ENCODE measurements at places on chromosomes 13 and 19.

DNA sequence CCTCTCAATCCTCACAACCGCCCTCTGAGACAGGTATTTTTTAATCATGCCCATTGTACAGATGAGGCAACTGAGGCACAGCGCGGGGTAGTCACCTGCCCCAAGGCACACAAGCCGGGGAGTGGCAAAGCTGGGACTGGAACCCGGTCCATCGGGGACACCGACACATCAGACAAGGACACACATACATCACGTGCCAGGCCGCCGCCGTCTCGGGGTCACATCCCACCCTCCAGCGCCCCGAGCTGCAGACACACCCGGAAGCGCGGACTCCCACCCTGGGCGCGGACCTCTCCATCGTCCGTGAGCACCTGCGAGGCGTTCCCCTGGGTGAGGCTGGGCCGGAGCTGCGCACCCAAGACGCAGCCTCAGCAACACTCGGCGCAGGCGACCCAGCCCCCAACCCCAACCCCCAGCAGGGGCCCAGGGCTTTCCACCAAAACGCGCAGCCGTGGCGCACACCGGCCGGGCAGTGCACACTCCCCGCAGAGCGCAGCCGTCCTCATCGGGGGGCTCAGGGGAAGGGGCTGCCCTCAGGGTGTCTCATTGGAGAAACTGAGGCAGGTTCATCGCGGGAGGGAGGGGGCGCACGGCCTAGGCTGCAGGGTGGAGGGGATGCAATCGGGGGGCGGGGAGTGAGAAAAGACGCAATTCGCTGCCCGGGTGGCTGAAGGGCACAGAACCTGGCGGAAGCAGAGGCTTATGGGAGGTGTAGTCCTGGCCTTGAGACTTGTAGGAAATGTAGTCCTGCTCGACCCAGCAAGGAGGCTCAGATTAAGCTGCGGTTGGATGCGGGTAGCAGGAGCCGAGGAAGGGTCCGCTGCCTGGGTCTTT lies 1.9 kb upstream of the LMTK3 start:
- no peak for DNase-seq

GRCh38 chr13:52642131-52642530 lies at the start of gene HNRNPA1L2:
Gene HNRNPA1L2 (plus strand): TSS chr13:52642431. CDS start chr13:52642493, 62 bp downstream.
- no peak for DNase-seq

- no peak for DNase-seq
These were observed 1.2 kb downstream of the AKT1S1 start for GRCh38 chr19:49875857-49876421.

- no peak for DNase-seq
These were observed 32.0 kb upstream of the ASF1B start for GRCh38 chr19:14168259-14168972.

GRCh38 chr19:9735986-9736385 lies 32.6 kb downstream of the ZNF846 start:
- DNase-seq, result no peak

DNA sequence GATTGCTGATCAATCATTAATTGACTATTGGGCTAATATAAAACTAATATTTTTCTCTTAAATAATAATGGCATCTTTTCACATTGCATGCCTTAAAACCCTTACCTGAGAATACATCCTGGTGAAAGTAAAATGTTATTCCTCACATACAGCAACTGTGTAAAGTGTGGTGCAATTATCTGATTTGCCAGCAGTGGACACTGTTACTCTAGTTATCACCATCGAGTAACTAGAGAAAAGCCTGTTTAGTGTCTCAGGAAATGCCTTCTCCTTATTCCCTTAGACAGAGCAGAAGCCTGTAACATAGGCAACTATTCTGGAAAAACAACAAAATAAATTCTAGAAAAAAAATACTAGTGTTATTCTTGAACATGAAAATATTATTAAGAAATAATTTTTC lies 459.8 kb downstream of the FGF14 start:
- DNase-seq, result no peak

DNA sequence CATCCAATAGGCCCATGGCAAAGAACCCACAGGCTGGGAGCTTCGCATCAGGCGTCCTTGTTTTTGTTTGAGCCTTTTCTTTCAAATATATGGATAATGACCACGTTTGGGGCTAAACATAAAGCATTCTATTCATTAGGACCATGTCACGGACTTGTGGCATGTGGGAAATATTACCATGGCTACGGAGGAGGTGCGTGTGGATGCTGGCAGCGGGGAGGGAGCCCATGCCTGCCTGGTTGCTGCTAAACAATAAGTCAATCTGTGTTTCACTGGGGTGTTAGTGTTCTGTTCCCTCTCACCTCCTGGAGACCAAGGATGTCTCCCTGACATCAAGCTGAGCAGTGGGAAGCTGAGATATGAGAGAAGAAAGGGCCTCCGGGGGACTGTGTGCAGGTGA lies 121.1 kb downstream of the IRS2 start:
- DNase-seq, result no peak

- no peak for DNase-seq
These were observed 54.6 kb downstream of the NAA16 start for GRCh38 chr13:41365631-41366030.

DNA sequence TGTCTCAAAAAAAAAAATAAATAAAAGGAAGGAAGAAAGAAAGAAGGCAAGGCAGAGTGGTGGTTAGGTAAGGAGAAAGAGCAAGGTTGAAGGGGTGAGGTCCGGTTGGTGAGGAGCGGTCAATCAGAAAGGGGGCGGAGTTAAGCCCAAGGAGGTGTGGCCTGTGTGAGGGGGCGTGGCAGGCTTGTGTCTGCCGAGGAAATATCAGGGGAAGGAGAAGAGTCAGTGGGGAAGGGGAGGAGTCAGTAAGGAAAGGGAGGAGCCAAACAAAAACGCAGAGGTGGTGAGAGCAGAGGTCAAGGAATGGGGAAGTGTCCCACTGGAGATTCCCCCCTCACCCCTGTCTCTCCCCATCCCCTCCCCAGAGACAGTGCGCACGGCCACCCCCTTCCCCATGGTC lies 5.9 kb downstream of the CACNG7 start:
- no peak for DNase-seq

GRCh38 chr19:7497292-7497691 lies 8.5 kb upstream of the PEX11G start:
- DNase-seq, result no peak

GRCh38 chr13:111969551-111970135 lies 97.3 kb upstream of the SOX1 start:
- no peak for DNase-seq

DNA sequence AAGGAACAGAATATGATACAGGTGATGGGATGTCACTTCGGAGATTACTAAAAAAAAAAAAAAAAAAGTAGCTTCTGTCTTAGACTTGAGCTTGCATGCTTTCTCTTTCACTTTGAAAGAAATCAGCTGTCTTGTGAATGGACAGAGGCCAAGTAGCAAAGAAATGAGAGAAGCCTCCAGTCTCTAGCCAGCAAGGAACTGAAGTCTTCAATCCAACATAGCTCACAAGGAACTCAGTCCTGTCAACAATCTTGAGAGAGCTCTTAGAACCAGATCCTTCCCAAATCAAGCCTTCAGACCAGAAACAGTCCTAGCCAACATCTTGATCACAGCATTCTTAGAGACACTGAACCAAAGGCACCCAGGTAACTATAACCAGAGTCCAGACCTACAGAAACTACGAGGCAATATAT lies 7.7 kb downstream of the N4BP2L2 start:
- DNase-seq, result no peak

DNA sequence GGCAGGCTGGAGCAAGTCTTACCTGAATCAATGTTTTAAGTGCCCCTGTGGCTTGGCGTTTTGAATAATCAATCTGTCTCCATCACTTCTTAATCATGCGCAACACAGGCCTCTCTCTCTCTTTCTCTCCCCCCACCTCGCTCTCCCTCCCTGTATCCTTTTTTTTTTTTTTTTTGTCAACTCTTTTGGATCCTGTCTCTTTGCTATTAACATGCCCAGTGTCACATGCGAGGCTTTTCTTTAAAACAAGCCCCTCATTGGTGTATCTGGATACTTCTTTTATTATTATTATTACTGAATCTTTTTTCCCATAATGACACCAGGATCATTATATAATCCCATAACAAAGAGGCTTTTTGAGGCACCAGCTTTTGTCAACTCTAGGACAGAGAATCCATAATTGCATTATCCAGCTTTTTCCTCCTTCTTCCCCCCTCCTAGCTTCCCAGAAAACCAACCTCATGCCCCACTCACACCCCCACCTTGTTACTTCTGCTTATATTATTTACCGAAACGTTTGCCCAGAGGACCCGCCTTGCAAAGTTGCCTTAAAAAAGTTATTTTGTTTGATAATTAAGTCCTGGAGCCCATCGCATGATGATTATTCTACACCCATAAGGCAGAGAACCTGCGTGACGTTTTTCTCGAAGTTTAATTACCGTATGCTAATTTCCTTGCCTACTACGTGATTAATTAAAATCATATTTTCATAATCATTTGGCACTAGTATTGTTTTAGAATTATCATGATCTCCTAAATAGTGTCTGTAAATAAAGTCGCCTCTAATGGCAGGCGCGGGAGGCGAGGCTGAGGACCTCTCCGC lies 148.1 kb upstream of the ZNF536 start:
- DNase-seq, result no peak

DNA sequence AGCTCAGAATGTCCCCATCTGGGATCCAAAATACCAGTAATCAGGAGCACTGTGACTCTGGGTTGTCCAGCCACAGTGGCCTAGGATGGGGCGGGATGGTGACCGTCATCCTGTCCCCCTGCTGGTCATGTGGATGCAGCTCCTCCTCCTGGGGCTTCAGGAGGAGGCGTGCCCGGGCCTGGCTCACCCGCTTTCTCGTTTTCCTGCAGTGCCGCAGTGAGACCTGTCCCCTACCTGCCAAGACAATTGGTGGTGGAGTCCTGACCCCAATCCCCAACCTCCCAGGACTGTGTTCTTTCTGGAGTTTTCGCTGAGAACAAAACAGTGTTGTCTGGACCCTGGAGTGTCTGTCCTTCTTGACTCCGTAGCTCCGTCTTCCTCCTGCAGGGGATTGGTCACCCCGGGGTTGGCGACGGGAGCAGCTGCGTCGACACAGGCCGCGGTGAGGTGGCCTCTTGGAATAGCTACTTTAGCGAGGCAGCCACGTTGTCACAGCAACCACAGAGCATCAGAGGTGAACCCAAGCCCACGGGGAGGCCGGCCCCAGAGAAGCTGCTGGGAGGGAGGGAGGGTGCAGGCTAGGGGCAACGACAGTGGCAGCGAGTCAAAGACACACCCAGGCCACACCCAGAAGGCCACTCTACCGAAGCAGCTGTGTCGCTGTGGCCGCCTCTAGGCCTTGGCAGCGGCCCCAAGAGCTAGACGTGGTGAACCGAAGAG lies 10.2 kb upstream of the EMC10 start:
- no peak for DNase-seq

DNA sequence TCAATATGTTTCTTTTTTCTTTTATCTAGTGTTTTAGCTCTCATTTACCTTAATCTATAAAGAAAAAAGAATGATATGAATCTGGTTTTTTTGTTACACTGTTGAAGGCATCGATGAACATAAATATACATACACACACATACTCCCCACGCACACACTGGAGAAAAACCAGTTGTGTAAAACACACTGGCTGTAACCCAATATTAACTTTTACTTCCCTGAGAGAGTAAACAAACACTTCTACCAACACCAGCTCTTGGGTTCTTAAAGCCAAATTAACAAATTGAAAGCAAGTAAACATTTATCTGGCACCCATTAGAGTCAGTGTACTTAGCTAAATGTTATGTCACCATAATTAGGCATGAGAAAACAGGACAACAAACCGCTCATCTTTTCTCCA lies 145.7 kb downstream of the ABCC4 start:
- DNase-seq, result no peak

- no peak for DNase-seq
These were observed 70.7 kb upstream of the GTF3A start for GRCh38 chr13:27353708-27354107.

DNA sequence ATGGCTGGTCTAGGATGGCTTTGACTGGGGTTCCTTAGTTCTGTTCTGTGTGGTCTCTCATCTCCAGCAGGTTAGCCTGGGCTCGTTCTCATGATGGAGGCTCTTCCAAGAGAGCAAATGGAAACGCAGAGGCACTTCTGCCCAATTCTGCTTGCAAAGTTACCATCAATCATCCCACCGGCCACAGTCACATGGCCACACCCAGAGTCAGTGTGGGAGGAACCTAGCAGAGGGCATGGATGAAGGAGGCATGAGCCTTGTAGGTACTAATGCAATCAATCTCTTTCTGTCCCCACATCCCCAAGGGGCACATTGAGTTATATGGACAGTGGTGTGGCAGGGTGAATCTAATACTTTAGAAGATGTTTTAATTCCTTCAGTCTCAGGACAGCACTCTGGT lies 207.2 kb downstream of the ZNF536 start:
- no peak for DNase-seq

- no peak for DNase-seq
These were observed 116.5 kb downstream of the RBM26 start for GRCh38 chr13:79289571-79289970.

DNA sequence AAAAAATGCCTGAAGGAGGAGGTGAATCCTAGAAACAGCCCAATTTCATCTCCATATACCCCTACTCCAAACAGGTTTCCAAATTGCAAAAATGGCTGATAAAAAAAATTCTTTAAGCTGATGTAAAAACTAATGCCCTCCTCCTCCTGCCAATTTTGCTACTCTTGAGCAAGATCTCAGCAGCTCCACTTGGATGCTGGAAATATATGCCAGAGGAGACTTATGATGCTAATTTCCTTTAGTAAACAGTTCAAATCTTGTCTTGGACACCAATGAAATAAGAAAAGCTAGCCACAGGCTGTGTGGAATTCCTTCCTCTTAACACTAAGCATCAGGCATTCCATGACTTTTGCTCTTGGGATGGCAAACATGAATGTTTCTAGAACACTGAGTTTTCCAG lies 67.5 kb downstream of the INSR start:
- DNase-seq, result no peak

- no peak for DNase-seq
These were observed 1.4 kb downstream of the PSMD8 start for GRCh38 chr19:38375748-38376147.

GRCh38 chr13:23322353-23323336 lies 110.9 kb downstream of the SACS start:
- no peak for DNase-seq

DNA sequence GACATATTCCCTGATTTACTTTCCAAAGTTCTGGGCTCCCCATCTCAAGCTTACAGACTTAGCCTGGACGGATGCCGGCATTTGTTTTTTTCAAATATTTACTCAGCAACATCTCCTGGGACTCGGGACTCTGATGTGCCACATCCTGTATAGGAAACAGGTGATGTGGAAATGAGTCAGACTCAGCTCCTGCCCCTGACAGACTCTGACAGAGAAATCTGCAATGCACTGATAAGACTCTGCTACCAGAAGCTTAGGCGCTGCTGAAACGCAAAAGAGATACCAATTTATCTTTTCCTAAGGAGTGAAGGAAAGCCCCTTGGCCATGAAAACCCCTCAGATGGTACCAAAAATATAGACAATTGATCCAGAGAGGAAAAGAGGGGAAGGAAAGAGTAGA lies 16.2 kb downstream of the LAIR2 start:
- no peak for DNase-seq

GRCh38 chr19:49502866-49503581 lies 6.8 kb downstream of the RPS11 start:
- no peak for DNase-seq
